ENCODE measurements at places on chromosomes 11 and 22.

GRCh38 chr11:110984147-110984546 lies 261.4 kb upstream of the POU2AF2 start:
- no peak for DNase-seq

DNA sequence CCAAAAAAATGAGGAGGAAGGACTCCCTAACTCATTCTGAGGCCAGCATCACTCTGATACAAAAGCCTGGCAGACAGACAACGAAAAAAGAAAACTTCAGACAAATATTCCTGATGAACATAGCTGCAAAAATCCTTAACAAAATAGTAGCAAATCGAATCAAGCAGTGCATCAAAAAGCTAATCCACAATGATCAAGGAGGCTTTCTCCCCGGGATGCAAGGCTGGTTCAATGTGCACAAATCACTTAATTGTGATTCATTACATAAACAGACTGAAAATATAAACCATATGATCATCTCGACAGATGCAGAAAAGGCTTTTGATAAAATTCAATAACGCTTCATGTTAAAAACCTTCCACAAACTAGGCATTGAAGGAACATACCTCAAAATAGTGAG lies 16.4 kb downstream of the MTMR2 start:
- no peak for DNase-seq

GRCh38 chr11:77003963-77004362 lies 30.2 kb upstream of the B3GNT6 start:
- DNase-seq, result no peak

GRCh38 chr11:44858796-44859527 lies 91.7 kb downstream of the TP53I11 start:
- DNase-seq, result no peak

DNA sequence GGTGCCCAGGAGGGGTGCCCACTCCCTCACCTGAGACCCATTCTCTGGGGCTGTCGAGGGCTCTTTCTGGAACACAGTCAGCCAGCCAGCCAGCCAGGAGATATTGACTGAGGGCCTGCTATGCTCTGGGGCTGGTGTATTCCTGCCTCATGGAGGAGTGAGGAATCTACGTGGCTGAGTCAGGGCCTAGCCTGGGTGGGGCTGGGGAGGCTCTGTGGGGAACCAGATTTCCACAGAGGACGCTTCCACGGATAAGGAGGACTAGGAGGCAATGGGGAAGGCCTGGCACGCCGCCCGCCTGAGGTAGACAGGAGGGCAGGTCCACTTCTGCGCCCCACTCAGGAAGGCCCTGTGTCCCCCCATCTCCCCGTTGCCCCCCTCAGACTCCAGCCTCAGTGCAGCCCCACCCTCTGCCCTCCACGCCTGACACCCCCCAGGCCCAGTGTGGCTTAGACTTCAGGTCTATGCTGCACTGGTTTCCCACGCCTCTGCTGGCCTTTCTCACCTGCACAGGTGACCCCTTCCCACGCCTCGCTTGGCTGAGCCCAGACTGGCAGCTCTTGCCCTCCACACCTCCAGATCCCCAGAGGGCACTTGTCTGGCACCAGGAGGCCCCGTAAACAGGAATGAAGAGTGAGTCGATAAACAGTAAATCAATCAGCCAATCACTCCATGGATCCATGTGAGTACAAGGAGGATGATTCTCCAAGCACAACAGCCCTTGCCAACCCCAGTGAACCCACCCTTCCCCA lies 37.5 kb downstream of the MACROD1 start:
- peak; percentile 38 for DNase-seq

Data from hepatic stellate cell (primary cell).